SW480 (cell line): ENCODE measurements at places on chromosomes 11 and 22.

- no peak for DNase-seq
Observed at GRCh38 chr22:29702931-29703501, 16.8 kb upstream of the CABP7 start.

- DNase-seq, result no peak
Observed at GRCh38 chr11:32817181-32817851, 12.4 kb upstream of the PRRG4 start.

- DNase-seq, result peak; percentile 86
Observed at GRCh38 chr22:30422481-30423300, 2.9 kb upstream of the MTFP1 start.

GRCh38 chr11:13775471-13775870, 107.0 kb downstream of the FAR1 start:
- DNase-seq, result no peak
